ENCODE measurements at places on chromosomes 12 and 14. TPM values are rescaled to one million over a fixed set of nuclear protein-coding genes. Genes with fewer than 3 reads are reported as not detected.
A peak's percentile ranks its signal among the peaks of the same experiment; 100 is the strongest.

The LMNTD1 gene
- total RNA-seq, result not detected

The SBNO1 gene
- total RNA-seq, result 25.3 TPM

The PIANP gene
- total RNA-seq, result not detected

DNA sequence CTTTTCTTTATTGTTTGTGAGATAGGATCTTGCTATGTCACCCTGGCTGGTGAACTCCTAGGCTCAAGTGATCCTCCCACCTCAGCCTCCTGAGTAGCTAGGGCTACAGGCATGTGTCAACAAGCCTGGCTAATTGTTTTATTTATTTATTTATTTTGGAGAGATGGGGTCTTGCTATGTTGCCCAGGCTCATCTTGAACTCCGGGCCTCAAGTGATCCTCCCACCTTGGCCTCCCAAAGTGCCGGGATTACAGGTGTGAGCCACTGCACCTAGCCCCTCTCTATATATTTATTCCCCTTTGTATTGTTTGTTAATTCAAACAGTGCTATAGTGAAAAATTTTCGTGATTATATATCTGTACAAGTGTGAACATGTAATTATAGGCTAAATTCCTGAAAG, 123.3 kb downstream of the DAAM1 start:
- H3K4me1 ChIP-seq, result peaks cover 29% of the 10 kb centered on the region
- H3K27ac ChIP-seq, result no peak overlapping the region

DNA sequence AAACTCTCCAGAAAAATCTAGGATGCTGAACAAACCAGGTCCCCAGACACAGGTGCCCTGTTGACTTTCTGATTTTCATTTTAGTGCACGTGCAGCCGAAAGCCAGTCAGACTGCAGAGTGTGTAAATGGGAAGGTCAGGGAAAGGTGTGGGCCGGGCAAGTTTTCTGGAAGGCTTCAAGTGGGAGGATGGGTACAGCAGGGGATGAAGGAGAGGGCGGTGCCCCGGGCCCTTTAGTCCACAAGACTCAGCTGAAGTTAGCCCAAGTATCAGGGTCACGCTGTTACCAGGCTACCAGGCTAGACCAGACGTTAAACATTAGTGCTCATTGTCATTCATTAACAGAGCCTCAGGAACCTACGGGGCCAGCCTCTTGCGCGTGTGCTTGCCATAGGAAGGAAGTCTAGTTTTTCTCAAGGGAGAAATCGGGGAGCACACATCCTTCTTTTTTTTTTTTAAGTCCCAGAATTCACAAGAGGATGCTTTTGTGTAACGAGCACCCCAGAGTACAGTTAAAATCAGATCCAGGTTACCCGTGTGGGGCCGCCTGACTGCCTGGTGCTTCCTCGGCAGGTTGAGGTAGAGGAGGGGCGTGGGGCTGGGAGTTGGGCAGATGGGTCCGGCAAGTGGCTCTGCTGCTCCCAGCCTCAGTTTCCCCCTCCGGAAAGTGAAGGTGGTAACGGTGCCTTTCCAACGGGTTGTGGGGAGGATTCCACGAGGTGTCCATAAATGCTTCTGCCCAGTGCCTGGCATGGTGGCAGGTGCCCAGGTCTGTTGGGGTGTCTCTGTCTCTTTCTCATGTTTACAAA, 19.1 kb downstream of the BCL7A start:
- H3K4me1 ChIP-seq, result 0 out of 2 replicates have a peak, but pooled peaks cover under 1% of the 10 kb centered on the region
- H3K27ac ChIP-seq, result no peak overlapping the region
- no peaks in the 10 kb centered on the region for H3K27me3 ChIP-seq
- no peak for DNase-seq
- H3K36me3 ChIP-seq, result peaks cover 30% of the 10 kb centered on the region
- no peak overlapping the region for H3K4me3 ChIP-seq

- no peaks in the 10 kb centered on the region for H3K27me3 ChIP-seq
- no peak overlapping the region for H3K27ac ChIP-seq
- DNase-seq, result peak; percentile 42
- H3K4me3 ChIP-seq, result no peak overlapping the region
Measured at GRCh38 chr14:95784137-95784536, 70.2 kb upstream of the TCL1A start.

The EMP1 gene
- 158 TPM for total RNA-seq

GRCh38 chr12:40650038-40650704, 42.1 kb upstream of the CNTN1 start:
- H3K27me3 ChIP-seq, result no peaks in the 10 kb centered on the region
- no peak overlapping the region for H3K27ac ChIP-seq
- no peak for DNase-seq
- H3K4me3 ChIP-seq, result no peak overlapping the region
- no peaks in the 10 kb centered on the region for H3K4me1 ChIP-seq

The NANOG gene
- not detected for total RNA-seq

DNA sequence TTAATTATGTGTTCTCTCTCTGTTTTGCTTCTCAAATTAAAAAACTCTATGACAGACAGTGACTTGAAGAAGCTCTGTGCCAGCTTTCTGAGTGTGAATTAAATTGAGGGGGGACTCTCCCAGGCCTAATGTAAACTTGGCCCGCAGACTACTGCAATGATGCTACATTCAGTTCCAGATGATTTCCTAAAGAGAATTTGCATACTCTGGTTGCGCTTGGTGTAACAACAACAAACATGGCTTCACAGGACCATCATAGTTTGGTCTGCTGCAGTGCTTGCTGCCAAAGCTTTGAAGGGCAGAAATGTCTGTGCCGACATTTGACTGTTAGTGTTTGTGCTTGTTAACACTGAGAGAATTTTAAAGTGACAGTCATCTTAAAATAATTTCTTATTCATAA, 25.0 kb downstream of the CFAP54 start:
- H3K4me3 ChIP-seq, result no peak overlapping the region
- H3K27me3 ChIP-seq, result no peaks in the 10 kb centered on the region
- H3K36me3 ChIP-seq, result no peaks in the 10 kb centered on the region
- H3K4me1 ChIP-seq, result peaks cover 4% of the 10 kb centered on the region

The RPL10L gene
- total RNA-seq, result not detected

DNA sequence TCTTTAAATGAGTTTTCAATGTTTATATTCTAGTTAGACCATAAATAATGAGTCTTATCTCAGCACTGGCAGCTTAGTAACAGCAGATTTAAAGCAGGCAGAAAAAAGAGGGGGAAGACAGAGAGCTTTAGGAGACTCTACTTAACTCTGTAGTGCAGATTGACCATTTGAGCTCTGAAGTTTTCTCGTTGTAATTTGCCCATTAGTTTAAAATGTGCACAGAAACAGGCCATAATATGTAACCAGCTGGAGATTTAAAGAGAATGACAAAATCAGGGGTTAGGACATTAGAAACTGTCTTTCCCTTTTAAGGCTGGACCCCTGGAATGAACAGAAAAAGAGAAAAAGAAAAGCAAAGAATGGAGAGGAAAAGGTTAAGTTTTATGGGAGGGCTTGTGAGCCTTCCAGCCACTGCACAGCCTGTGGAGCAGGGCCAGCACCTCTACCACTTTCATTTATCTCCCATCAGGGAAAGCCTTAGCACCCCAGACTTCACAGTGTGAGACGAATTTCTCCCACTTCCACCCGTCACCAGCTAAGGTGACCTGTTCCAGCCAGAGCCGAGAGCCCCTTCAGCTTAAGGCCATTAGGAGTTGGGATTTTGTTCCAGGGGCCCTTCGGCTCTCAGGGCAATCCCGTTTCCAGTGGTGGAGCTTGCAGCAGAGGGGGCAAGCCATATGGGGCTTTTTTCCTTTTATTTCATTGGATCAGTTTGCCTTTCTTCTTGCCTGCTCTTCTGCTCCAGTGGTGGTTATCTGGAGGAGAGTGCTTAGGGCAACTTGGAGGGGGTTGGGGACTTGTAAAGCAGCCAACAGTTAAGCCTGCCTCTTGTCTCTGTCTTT, 8.0 kb downstream of the IL22 start:
- no peak for DNase-seq

The IAPP gene
- total RNA-seq, result not detected

The RASSF9 gene
- total RNA-seq, result 0.17 TPM

The DRAM1 gene
- total RNA-seq, result 5.2 TPM

- DNase-seq, result no peak
- H3K4me1 ChIP-seq, result no peaks in the 10 kb centered on the region
- no peaks in the 10 kb centered on the region for H3K36me3 ChIP-seq
- H3K4me3 ChIP-seq, result no peak overlapping the region
- H3K27me3 ChIP-seq, result no peaks in the 10 kb centered on the region
Measured at GRCh38 chr12:51225234-51225633, 7.4 kb upstream of the POU6F1 start.

GRCh38 chr12:81079280-81080076, 1.6 kb downstream of the ACSS3 start:
- H3K27ac ChIP-seq, result no peak overlapping the region
- H3K4me1 ChIP-seq, result no peaks in the 10 kb centered on the region
- H3K36me3 ChIP-seq, result no peaks in the 10 kb centered on the region
- H3K4me3 ChIP-seq, result no peak overlapping the region
- 0 out of 2 replicates have a peak, but pooled peaks cover 5% of the 10 kb centered on the region for H3K27me3 ChIP-seq

DNA sequence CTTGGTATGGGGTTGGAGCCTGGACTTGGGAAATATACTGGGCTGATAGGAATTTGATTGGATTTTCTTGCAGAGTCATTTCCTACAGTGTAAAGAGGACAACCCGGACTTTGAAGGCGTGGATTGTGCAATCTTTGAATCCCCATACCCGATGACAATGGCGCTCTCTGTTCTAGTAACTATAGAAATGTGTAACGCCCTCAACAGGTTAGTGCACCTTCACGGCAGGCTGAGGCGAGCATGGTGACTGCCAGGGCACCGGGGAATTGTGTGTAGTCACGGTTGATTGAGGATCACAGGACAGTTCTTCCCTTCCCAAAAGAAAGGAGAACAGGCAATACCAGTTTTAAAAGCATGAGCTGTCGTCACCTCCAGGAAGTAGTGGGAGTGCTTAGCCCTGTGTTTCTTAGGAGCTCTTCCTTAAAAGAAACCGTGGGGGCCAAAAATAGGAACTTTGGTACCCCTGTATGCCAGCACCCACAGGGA, 58.3 kb downstream of the ANAPC7 start:
- peak; percentile 98 for DNase-seq
- peaks cover 88% of the 10 kb centered on the region for H3K36me3 ChIP-seq
- H3K27ac ChIP-seq, result peak overlapping the region; percentile 97
- H3K27me3 ChIP-seq, result no peaks in the 10 kb centered on the region
- peaks cover 26% of the 10 kb centered on the region for H3K4me1 ChIP-seq

GRCh38 chr12:109656743-109657142, 56.9 kb upstream of the FAM222A start:
- no peaks in the 10 kb centered on the region for H3K36me3 ChIP-seq
- H3K27me3 ChIP-seq, result peaks cover 28% of the 10 kb centered on the region
- H3K4me3 ChIP-seq, result no peak overlapping the region
- H3K4me1 ChIP-seq, result no peaks in the 10 kb centered on the region
- H3K27ac ChIP-seq, result no peak overlapping the region
- DNase-seq, result no peak

The CARMIL3 gene
- total RNA-seq, result not detected

GRCh38 chr14:105865904-105866840, 339.8 kb downstream of the TMEM121 start:
- H3K27ac ChIP-seq, result no peak overlapping the region
- H3K4me1 ChIP-seq, result no peaks in the 10 kb centered on the region
- H3K27me3 ChIP-seq, result no peaks in the 10 kb centered on the region
- no peak for DNase-seq
- H3K4me3 ChIP-seq, result no peak overlapping the region

The SRRM4 gene
- total RNA-seq, result under 0.01 TPM

GRCh38 chr12:39006286-39006685, 100.9 kb upstream of the CPNE8 start:
- no peaks in the 10 kb centered on the region for H3K36me3 ChIP-seq
- no peaks in the 10 kb centered on the region for H3K4me1 ChIP-seq
- DNase-seq, result no peak

The SMOC1 gene
- total RNA-seq, result not detected

- DNase-seq, result no peak
- peaks cover 7% of the 10 kb centered on the region for H3K36me3 ChIP-seq
- no peaks in the 10 kb centered on the region for H3K27me3 ChIP-seq
- no peak overlapping the region for H3K27ac ChIP-seq
- H3K4me1 ChIP-seq, result no peaks in the 10 kb centered on the region
Measured at GRCh38 chr12:14431975-14432374, 66.5 kb downstream of the ATF7IP start.

DNA sequence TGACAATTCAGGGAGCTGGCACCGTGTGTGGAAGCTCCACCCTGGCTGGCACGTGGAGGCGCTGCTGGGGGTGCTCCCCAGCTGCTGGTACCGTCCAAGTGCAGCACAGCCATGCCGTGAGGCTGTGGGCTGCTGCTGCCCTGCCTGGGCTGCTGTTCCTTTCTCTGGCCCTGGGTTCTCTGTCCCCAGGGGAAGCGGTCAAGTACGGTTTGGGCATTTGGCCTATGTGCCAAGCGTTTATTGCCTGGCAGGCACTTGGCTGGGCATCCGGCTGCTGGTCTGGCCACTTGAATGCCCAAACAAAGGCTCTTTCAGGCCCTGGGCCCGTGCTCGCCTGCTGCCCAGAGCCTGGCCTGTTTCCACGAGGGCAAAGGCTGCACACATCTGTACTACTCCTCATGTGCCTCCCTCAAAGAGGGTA, 39.6 kb downstream of the RHOF start:
- no peak overlapping the region for H3K4me3 ChIP-seq
- H3K27me3 ChIP-seq, result no peaks in the 10 kb centered on the region
- DNase-seq, result no peak

DNA sequence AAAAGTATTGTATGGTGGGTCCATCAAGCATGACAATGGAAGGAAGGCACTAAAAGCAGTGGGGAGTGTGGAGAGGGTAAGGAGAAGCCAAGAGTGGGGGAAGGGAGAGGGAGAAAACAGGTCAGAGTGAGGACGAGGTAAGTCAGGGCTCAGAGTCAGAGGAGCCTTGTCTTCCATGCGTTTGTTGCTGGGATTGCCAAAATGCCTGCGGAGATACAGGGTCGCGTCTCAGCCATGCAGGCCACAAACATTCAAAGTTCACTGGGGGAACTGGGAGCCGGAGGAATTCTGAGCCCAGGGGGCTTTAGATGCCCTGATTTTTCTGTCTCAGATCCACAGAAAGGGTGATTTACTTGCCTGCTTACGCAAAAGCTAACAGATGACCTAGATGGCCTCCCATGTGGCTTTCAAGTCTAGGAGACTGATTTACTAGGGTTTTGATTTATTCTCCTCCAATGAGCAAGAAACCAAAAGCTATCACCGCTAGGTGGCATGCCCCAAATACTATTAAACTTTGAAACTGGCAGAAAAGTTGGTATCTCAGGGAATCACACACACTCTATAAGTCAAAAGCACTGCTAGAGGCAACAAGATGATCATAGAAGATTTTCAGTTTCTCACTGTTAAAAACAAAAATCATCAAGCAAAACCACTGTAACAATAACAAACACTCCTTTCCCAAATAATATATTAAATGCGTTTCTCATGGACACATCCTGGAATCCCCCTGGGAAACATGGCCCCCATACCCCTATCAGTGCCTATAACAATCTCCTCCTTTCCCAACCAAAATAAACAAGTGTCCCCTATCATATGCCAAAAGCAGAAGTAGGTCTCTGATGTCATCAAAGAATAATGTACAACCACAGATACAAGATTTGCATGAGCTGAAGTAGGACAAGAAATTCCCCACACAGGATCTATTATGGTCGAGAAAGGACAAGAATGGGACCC, 26.6 kb upstream of the MDM1 start:
- H3K4me3 ChIP-seq, result no peak overlapping the region
- H3K36me3 ChIP-seq, result no peaks in the 10 kb centered on the region
- peaks cover 4% of the 10 kb centered on the region for H3K4me1 ChIP-seq
- no peak overlapping the region for H3K27ac ChIP-seq
- no peaks in the 10 kb centered on the region for H3K27me3 ChIP-seq
- DNase-seq, result peak; percentile 84

All from PC-3 (cell line).